ENCODE measurements at places on chromosomes 7 and 10. TPM values are rescaled to one million over a fixed set of nuclear protein-coding genes. Genes with fewer than 3 reads are reported as not detected.

Gene SYT15
- not detected for total RNA-seq

Gene FOXK1
- total RNA-seq = 36.4 TPM

Gene NAT16
- total RNA-seq = not detected

Gene ACHE
- total RNA-seq = 0.24 TPM

Gene HHEX
- total RNA-seq = 0.43 TPM

Gene SNCG
- 2.2 TPM for total RNA-seq

Gene SUMF2
- 187 TPM for total RNA-seq

Gene SUGCT
- 17.1 TPM for total RNA-seq

Gene PLPP4
- total RNA-seq = 1.3 TPM

Gene TRPV5
- not detected for total RNA-seq

Gene ZNF488
- 1.1 TPM for total RNA-seq

Gene COPG2
- 35.2 TPM for total RNA-seq

Gene GTF2IRD1
- total RNA-seq = 23.7 TPM

Gene FRA10AC1
- total RNA-seq = 3.0 TPM

Gene TAS2R4
- 0.96 TPM for total RNA-seq

Gene UFSP1
- total RNA-seq = 8.3 TPM

Gene ADRA2A
- not detected for total RNA-seq

Gene CH25H
- total RNA-seq = not detected

Gene EPHA1
- 52.5 TPM for total RNA-seq

Gene DNAJC1
- total RNA-seq = 80.4 TPM

Gene SLC16A12
- total RNA-seq = 3.6 TPM

Gene CYP3A7
- not detected for total RNA-seq

Gene MEPCE
- 14.9 TPM for total RNA-seq
